ENCODE measurements at places on chromosomes 16 and 17.

- DNase-seq, result no peak
These were observed 150.2 kb downstream of the ZFHX3 start for GRCh38 chr16:72897707-72898106.

- DNase-seq, result no peak
These were observed 213.2 kb downstream of the XYLT1 start for GRCh38 chr16:17257426-17258023.

GRCh38 chr16:81556715-81557284 is 112.2 kb downstream of the CMIP start:
- DNase-seq, result no peak

DNA sequence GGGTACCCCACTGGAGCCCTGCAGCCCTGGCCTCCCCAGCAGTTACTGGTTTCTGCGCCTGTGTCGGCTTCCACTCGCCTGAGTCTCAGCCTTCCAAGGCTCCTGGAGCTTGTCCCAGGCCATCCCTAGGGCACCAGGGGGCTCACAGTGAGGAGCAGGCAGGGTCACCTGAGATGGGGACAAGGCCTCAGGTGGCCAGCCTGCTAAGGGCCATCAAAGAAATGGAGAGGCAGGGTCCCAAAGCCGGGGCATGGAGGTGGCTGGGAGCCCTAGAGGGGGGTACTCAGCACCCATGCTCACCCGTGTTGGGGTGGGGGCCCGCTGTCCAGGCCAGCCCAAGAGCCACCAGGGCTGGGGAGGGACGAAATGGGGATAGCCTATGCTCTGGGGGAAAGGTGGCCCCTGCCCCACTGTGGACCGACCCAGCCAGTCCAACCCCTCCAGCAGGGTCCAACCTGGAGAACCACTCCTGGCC is 1.3 kb downstream of the FASN start:
- DNase-seq, result no peak

- DNase-seq, result peak; percentile 88
These were observed 27.0 kb downstream of the CDIP1 start for GRCh38 chr16:4511441-4512082.

DNA sequence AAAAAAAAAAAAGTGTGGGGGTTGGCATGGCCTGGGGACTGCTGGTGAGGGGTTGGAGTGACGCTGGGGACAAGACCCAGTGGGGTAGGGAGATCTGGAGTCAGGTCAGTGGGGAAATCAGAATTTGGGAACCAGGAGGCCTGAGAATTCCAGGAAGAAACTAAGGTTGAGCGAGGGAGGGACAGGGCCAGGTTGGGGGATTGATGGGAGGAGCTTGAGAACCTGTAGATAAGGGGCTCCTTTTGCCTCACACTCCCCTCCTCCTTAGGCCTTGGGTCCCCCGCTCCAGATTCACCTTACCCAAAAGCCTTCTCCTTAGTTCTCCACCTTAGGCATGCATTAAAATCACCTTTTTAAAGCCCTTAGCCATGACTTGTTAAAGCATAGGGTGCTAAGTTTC is 8.3 kb upstream of the PYDC1 start:
- no peak for DNase-seq

- no peak for DNase-seq
These were observed 520.8 kb upstream of the ZFHX3 start for GRCh38 chr16:73568769-73569168.

- no peak for DNase-seq
These were observed 244.3 kb upstream of the CDH8 start for GRCh38 chr16:62280506-62280905.

GRCh38 chr17:2170023-2170422 is 115.1 kb downstream of the HIC1 start:
- no peak for DNase-seq

- DNase-seq, result no peak
These were observed 224.3 kb downstream of the MSI2 start for GRCh38 chr17:57480438-57481196.

- peak; percentile 12 for DNase-seq
These were observed 33.7 kb upstream of the METTL16 start for GRCh38 chr17:2545393-2545792.

DNA sequence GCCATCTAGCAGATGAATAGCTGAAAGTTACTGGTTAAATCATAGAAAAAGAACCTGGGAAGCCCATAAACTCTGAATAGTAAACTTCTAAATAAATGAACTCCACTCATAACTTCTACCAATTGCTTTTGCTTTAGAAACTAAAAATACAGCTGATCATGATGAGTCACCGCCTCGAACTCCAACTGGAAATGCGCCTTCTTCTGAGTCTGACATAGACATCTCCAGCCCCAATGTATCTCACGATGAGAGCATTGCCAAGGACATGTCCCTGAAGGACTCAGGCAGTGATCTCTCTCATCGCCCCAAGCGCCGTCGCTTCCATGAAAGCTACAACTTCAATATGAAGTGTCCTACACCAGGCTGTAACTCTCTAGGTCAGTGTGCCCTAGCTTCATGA is 9.7 kb downstream of the KAT7 start:
- no peak for DNase-seq

DNA sequence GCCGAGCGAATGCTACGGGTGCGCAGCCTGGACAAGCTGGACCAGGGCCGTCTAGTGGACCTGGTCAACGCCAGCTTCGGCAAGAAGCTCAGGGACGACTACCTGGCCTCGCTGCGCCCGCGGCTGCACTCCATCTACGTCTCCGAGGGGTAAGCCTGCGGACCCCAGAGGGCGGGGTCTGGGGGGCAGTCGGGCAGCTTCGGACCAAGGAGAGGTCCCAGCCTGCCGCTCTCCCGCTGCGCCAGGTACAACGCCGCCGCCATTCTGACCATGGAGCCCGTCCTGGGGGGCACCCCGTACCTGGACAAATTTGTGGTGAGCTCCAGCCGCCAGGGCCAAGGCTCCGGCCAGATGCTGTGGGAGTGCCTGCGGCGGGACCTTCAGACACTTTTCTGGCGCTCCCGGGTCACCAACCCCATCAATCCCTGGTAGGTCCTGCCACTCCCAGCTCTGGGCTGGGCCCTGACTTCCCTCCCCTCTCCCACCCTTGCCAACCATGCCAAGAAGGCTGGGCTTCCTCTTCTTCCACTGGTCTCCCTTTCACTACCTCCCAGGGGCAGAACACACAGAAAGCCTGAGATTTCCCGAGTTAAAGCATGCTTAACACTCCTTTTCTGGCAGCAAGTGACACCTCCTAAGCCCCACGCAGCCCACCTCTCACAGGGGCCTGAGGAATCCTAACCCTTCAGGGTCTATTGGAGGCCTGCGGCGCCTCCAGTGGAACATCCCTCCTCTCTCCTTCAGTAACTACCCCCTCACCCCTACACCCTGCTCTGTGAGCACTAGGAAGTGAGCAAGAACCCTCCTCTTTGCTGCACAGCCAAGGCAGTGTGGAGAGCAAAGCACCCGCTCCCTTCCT is 3.2 kb downstream of the NAGS start:
- no peak for DNase-seq

- DNase-seq, result no peak
These were observed 40.7 kb downstream of the PRAC1 start for GRCh38 chr17:48681609-48682008.

GRCh38 chr16:56073508-56073907 is 117.8 kb upstream of the GNAO1 start:
- no peak for DNase-seq

Data from body of pancreas (tissue), 4 donors.